ENCODE measurements at places on chromosomes 6 and 20.
A peak's percentile ranks its signal among the peaks of the same experiment; 100 is the strongest.

GRCh38 chr6:150251566-150252186 is 108.8 kb downstream of the PPP1R14C start:
- DNase-seq: no peak

DNA sequence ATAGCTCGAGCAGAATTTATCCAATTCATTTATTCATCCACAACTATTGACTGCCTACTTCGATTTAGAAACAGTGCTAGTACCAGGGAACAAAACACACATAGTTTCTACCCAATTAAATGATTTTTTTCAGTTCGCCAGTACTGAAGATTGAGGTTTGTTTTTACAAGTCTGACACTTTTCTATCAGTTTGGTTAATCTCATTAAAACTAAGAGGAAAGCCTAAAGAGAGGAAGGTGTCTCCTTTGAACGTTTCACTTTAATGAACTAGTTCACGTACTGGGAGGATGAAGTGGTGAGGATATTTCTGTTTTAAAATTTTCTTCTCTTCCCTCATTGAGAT is 570 bp upstream of the ANKS1A start:
- DNase-seq: no peak

DNA sequence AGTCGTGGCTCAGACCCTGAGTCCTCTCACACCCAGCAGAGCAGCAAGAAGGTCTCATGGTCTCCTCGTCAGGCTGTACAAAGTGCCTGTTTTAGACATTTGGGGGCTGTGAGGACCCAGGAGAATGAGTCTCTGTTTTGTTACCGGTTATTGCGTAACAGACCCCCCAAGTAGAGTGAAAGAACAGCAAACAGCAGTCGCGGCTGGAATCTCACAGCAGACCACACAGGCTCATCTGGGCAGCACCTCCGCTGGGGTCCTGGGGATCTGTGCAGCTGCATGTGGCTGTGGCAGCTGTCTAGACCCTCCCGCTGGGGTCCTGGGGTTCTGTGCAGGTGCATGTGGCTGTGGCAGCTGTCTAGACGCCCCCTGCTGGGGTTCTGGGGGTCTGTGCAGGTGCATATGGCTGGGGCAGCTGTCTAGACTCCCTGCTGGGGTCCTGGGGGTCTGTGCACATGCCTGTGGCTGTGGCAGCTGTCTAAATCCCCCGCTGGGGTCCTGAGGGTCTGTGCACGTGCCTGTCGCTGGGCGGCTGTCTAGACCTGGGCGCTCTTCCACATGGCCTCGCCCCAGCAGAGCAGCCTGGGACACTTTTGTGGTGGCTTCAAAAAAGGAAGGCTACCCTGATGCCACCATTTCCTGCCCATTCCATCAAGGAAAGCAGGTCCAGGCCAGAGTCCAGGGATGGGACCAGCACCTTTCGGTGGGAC is 24.7 kb downstream of the ENTPD6 start:
- DNase-seq: no peak

DNA sequence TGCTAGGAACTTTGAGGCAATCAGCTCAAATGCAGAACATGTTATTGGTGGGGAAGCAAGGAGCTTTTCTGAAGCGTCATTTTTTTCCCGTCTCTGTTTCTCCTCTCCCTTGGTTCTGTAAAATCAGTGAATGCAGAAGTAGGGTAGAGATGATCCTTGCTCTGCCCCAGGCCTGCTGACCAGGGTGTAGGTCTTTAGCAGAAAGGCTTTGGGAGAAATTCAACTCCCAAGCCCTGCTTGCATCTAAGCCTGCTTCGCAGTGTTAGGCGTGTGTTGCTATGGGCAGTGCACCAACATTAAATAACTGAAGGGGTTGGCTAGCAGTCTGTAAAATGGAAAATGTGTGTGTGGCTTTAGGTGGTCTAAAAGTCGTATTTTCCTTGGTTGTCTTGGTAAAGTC is 45.9 kb downstream of the SASH1 start:
- DNase-seq: no peak

- peak; percentile 98 for DNase-seq
These were observed 70.8 kb upstream of the SASH1 start for GRCh38 chr6:148271711-148272439.

- DNase-seq: no peak
These were observed 311.7 kb downstream of the CBLN4 start for GRCh38 chr20:55693641-55694040.

GRCh38 chr20:21901470-21902275 is 196.2 kb downstream of the PAX1 start:
- peak; percentile 42 for DNase-seq

GRCh38 chr20:32625996-32626395 is 40.9 kb upstream of the NOL4L start:
- no peak for DNase-seq

DNA sequence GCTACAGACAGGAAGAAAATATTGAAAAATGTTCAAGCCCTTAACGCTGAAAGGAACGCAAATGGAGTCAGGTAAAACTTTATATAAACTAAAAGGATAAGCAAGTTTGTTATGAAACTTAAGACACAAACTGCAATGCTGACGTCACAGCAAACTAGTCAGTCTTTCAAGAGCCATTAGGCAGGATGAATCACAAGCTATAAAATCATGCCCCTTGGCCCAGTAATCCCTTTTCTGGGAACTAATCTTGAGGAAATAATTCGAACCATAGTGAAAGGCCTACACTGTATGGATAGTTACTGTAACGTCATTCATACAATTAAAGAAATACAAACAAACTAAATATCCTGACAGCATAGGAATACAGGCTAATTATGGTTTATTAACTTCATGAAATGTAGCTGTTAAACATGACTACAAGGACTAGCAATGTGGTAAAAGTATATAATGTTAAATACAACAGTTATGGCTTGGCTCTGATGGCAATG is 42.7 kb upstream of the HINT3 start:
- peak; percentile 93 for DNase-seq

DNA sequence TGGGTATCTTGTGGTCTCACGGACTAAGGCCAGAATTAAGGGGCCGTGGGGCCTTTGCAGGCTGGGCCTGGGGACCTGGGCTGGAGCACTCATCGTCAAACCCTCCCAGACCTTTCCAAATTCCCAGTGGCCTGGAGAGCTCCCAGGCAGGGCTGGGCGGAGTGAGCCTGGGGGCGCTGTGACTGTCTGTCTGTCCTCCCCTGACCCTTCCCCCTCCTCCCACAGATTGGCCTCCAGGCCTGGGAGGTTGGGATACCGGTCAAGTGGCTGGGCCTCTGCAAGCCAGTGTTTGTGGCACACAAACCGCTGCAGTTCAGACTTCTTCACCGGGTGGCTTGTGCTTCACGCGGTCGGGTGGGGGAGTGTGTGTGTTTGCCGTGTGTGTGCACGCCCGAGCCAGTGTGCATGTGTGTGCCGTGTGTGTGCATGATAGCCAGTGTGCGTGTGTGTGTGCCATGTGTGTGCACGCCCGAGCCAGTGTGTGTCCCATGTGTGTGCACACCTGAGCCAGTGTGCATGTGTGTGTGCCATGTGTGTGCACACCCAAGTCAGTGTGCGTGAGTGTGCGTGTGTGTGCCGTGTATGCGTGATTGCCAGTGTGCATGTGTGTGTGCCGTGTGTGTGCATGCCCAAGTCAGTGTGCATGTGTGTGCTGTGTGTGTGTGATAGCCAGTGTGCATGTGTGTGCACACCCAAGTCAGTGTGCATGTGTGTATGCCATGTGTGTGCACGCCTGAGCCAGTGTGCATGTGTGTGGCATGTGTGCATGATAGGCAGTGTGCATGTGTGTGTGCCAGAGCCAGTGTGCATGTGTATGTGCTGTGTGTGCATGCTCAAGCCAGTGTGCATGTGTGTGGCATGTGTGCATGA is 6.3 kb downstream of the RBBP8NL start:
- no peak for DNase-seq
